ENCODE measurements at places on chromosomes 4 and X. TPM values are rescaled to one million over a fixed set of nuclear protein-coding genes. Genes with fewer than 3 reads are reported as not detected.

DNA sequence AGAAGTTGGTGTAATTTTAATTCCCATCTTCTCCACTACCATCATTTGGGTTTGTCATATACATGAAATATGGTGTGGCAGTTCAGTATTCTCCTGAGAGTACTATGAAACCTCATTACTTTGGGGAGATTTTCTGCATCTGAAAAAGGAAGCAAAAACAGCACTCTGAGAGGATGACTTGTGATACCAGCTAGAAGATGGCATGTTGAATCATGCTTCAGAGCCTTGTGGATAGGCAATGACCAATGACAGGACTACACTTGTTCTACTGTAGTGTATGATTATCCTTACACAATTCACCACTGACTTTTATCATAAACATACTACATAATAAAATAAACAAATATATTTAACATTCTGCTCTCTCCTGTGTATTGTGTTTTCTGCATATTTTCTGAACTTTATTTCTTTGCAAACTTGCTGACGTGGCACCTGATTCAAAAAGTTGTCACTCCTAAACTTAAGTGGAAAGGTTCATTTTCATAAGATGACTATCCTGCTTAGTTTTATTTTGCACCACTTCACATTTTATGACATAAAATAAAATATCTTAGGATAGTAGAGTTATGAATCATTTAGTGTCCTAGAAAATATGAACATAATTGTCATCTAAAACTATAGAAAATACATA lies 991.3 kb downstream of the FSTL5 start:
- no peaks in the 10 kb centered on the region for H3K4me1 ChIP-seq
- H3K27me3 ChIP-seq = no peaks in the 10 kb centered on the region
- no peak overlapping the region for H3K27ac ChIP-seq
- H3K4me3 ChIP-seq = no peak overlapping the region

DNA sequence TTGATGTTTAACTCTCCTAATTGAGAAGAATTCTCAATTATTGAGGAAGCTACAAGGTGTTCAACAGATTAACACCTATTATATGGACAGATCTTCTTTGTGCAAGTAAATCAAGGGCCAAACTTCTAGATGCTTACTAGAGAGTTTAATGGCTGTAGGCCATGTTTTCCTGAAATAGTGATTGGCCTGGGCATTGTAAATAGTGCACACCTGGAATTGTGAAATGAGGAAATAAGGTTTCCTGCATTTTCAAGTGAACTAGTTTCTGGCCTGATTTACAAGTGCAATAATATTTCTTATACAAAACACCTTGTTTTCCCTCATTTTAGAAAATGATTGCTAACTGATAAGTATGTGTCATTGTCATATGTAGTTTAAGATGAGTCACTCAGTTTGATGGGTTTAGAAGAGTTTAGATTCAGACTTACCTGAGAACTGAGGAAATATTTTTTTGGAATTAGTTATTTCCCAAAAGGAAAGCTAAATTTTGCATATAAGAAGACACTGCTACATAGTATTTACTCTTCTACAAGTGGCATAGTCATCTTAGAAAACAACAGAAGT lies 21.2 kb downstream of the AFF1 start:
- H3K27ac ChIP-seq = no peak overlapping the region
- H3K27me3 ChIP-seq = peaks cover 5% of the 10 kb centered on the region
- H3K36me3 ChIP-seq = no peaks in the 10 kb centered on the region
- H3K4me3 ChIP-seq = no peak overlapping the region

- H3K27ac ChIP-seq = no peak overlapping the region
- no peaks in the 10 kb centered on the region for H3K27me3 ChIP-seq
- no peak overlapping the region for H3K4me3 ChIP-seq
- no peaks in the 10 kb centered on the region for H3K4me1 ChIP-seq
Observed at GRCh38 chrX:134782796-134783195, 124.5 kb upstream of the PLAC1 start.

DNA sequence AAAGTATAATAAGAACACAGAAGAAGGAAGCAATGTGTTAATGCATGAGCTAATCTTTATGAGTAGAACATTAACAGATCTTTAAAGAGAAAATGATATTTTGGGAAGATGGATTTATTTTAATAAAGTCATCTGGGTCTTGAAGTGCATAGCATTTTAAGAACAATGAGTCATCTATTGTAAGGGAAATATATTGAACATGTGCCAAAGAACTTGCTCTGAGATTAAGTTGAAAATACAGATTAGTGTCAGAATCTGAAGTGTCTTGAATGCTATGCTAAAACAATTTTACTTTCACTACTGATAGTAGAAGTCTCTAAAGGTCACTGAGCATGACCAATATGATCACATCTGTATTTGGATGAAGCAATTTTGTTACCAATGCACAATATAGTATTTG lies 776.7 kb upstream of the GRID2 start:
- peaks cover 4% of the 10 kb centered on the region for H3K36me3 ChIP-seq
- H3K4me3 ChIP-seq = no peak overlapping the region
- H3K27me3 ChIP-seq = no peaks in the 10 kb centered on the region

GRCh38 chrX:97446298-97446882 lies 562.7 kb downstream of the RPA4 start:
- no peaks in the 10 kb centered on the region for H3K27me3 ChIP-seq
- no peak overlapping the region for H3K4me3 ChIP-seq
- H3K27ac ChIP-seq = no peak overlapping the region
- H3K4me1 ChIP-seq = no peaks in the 10 kb centered on the region
- no peaks in the 10 kb centered on the region for H3K36me3 ChIP-seq

- H3K36me3 ChIP-seq = no peaks in the 10 kb centered on the region
- H3K4me1 ChIP-seq = peaks cover 9% of the 10 kb centered on the region
- no peaks in the 10 kb centered on the region for H3K27me3 ChIP-seq
- DNase-seq = no peak
Observed at GRCh38 chrX:10769195-10769594, 148.8 kb upstream of the MID1 start.

GRCh38 chrX:22526339-22526738 lies 253.6 kb downstream of the CBLL2 start:
- H3K27ac ChIP-seq = no peak overlapping the region
- no peaks in the 10 kb centered on the region for H3K27me3 ChIP-seq
- H3K36me3 ChIP-seq = no peaks in the 10 kb centered on the region

GRCh38 chr4:174005422-174005821 lies 278.0 kb downstream of the FBXO8 start:
- H3K4me3 ChIP-seq = no peak overlapping the region
- DNase-seq = no peak
- no peaks in the 10 kb centered on the region for H3K27me3 ChIP-seq
- H3K36me3 ChIP-seq = no peaks in the 10 kb centered on the region
- H3K27ac ChIP-seq = no peak overlapping the region
- H3K4me1 ChIP-seq = peaks cover 9% of the 10 kb centered on the region

DNA sequence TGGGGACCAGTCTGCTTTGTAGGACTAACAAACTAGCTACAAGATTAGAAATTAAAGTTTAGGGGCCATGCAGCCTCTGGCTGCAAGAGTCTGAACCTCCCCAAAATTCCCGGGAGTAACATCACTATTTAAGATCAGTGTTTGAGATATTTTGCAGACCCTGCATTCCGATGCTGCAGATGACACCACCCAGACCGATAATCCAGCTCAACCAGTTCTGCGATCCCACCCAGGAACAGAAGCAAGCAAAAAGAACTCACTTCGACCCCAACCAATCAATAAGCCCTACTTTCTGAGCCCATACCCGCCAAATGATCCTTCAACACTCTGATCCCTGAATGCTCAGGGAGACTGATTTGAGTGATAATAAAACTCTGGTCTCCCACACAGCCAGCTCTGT lies 877.8 kb downstream of the FAT4 start:
- H3K4me3 ChIP-seq = no peak overlapping the region
- no peaks in the 10 kb centered on the region for H3K4me1 ChIP-seq
- H3K36me3 ChIP-seq = no peaks in the 10 kb centered on the region
- H3K27ac ChIP-seq = no peak overlapping the region

GRCh38 chr4:169565606-169566005 lies 46.8 kb downstream of the NEK1 start:
- peak overlapping the region; percentile 43 for H3K27ac ChIP-seq
- H3K36me3 ChIP-seq = no peaks in the 10 kb centered on the region
- H3K4me3 ChIP-seq = peak overlapping the region; percentile 35
- H3K4me1 ChIP-seq = peaks cover 17% of the 10 kb centered on the region

- H3K27ac ChIP-seq = no peak overlapping the region
- H3K4me3 ChIP-seq = no peak overlapping the region
- no peaks in the 10 kb centered on the region for H3K4me1 ChIP-seq
- H3K27me3 ChIP-seq = no peaks in the 10 kb centered on the region
- H3K36me3 ChIP-seq = no peaks in the 10 kb centered on the region
Observed at GRCh38 chrX:6768881-6769280, 234.0 kb upstream of the VCX3A start.

GRCh38 chr4:145525291-145525740 lies 43.7 kb downstream of the SMAD1 start:
- no peaks in the 10 kb centered on the region for H3K27me3 ChIP-seq
- no peak for DNase-seq
- H3K27ac ChIP-seq = no peak overlapping the region

WDR1 gene
- total RNA-seq = 161 TPM

CLDN34 gene
- total RNA-seq = not detected

RNF128 gene
- not detected for total RNA-seq

PTPN13 gene
- 44.1 TPM for total RNA-seq

KIT gene
- total RNA-seq = 3.0 TPM

CXorf65 gene
- total RNA-seq = not detected

PRKG2 gene
- 29.7 TPM for total RNA-seq

CENPVL2 gene
- not detected for total RNA-seq

CXCL3 gene
- 0.74 TPM for total RNA-seq

Measured in glutamatergic neuron (in vitro differentiated cells).